ENCODE measurements at places on chromosomes 2 and 18.

- DNase-seq = no peak
These were observed 62.5 kb upstream of the RAPGEF4 start for GRCh38 chr2:172673056-172673683.

GRCh38 chr18:7616661-7617060, 49.5 kb downstream of the PTPRM start:
- DNase-seq = no peak

GRCh38 chr18:13597068-13597467, 129.3 kb downstream of the FAM210A start:
- no peak for DNase-seq

- no peak for DNase-seq
These were observed at the start of gene APCDD1 for GRCh38 chr18:10453806-10454680. APCDD1 (plus strand) TSS chr18:10454635; CDS start chr18:10454982, 347 bp downstream.
